ENCODE measurements at places on chromosomes 7 and 10.
A peak's percentile ranks its signal among the peaks of the same experiment; 100 is the strongest.

DNA sequence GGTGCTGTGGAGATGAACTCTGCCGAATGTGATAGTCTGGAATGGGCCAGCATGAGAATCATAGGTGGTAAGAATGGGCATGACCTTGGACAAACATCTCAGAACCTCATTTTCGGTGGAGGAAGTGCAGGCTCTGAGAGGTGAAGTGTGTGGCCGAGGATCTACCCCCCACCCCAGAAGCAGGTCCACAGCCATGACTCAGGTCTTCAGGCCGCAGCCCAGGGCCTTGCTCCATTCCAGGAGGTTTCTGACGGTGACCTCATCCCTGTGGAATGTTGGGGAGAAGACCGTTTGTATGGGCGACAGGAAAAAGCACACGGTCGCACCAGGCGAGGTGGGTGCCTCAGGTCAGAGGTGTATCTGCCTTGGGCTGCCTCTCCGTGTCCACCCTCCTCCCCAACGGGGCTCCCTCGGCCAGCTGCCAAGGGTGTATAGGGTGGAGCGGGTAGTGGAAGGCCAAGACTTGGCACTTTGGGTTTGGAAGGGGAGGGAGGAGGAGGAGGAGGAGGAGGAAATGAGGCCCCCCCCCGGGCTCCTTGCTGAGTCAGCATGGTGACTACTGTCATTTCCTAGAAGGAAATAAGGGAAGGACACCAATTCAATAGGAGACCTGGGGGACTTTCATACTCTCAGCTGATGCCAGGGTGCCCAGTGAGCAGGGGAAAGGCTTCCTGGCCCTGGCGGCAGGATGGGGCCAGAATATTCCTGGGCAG, 168.0 kb upstream of the RHEB start:
- no peaks in the 10 kb centered on the region for H3K36me3 ChIP-seq
- H3K4me3 ChIP-seq = no peak overlapping the region
- peaks cover 33% of the 10 kb centered on the region for H3K4me1 ChIP-seq
- H3K27ac ChIP-seq = peak overlapping the region; percentile 59
- peak; percentile 50 for DNase-seq

GRCh38 chr7:46424934-46425333, 503.9 kb upstream of the IGFBP3 start:
- H3K4me3 ChIP-seq = no peak overlapping the region
- H3K27me3 ChIP-seq = no peaks in the 10 kb centered on the region
- H3K36me3 ChIP-seq = no peaks in the 10 kb centered on the region

GRCh38 chr7:98899816-98900215, 21.5 kb downstream of the TRRAP start:
- no peak overlapping the region for H3K27ac ChIP-seq
- H3K4me3 ChIP-seq = no peak overlapping the region
- no peaks in the 10 kb centered on the region for H3K4me1 ChIP-seq
- no peaks in the 10 kb centered on the region for H3K27me3 ChIP-seq

DNA sequence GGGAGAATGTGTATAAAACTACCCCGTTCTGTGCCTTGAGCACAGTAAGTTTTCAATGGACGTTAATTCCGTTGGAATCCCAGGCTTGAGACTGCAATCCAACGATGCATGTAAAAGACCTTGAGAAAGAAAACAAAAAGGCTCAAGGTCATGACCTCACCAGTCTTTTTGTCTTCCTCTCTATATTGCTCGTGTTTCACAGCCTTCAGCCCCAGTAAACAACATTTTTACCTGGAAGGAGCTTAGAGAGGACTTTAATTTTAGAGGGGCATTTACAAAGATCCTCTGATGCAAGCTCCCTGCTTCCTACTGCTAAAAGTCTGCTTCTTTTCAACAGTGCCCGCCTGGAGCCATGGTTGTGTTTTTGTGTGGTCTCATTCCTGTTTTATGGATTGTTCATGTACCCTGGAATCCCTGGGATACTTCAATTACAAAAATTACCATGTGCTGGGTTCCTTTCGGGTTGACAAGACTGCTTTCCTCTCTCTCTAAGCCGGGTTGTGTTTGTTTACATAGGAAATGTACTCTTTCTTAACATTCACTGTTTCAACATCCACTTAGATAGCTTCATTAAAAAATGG, 320.1 kb upstream of the NFE2L3 start:
- no peak for DNase-seq
- no peaks in the 10 kb centered on the region for H3K36me3 ChIP-seq
- H3K4me1 ChIP-seq = no peaks in the 10 kb centered on the region
- H3K4me3 ChIP-seq = no peak overlapping the region

- H3K4me3 ChIP-seq = no peak overlapping the region
- H3K4me1 ChIP-seq = no peaks in the 10 kb centered on the region
- H3K27me3 ChIP-seq = peaks cover 9% of the 10 kb centered on the region
- no peak for DNase-seq
- no peaks in the 10 kb centered on the region for H3K36me3 ChIP-seq
Measured at GRCh38 chr10:98457721-98458120, 11.0 kb upstream of the HPS1 start.

- H3K4me3 ChIP-seq = no peak overlapping the region
- no peak overlapping the region for H3K27ac ChIP-seq
- no peaks in the 10 kb centered on the region for H3K36me3 ChIP-seq
- no peak for DNase-seq
- H3K4me1 ChIP-seq = peaks cover 9% of the 10 kb centered on the region
- H3K27me3 ChIP-seq = peaks cover 14% of the 10 kb centered on the region
Measured at GRCh38 chr10:78919181-78919966, 149.4 kb upstream of the ZMIZ1 start.

- peaks cover 25% of the 10 kb centered on the region for H3K36me3 ChIP-seq
- peaks cover 9% of the 10 kb centered on the region for H3K4me1 ChIP-seq
- H3K27me3 ChIP-seq = no peaks in the 10 kb centered on the region
- no peak overlapping the region for H3K27ac ChIP-seq
Measured at GRCh38 chr10:60910543-60910942, 33.4 kb downstream of the RHOBTB1 start.

DNA sequence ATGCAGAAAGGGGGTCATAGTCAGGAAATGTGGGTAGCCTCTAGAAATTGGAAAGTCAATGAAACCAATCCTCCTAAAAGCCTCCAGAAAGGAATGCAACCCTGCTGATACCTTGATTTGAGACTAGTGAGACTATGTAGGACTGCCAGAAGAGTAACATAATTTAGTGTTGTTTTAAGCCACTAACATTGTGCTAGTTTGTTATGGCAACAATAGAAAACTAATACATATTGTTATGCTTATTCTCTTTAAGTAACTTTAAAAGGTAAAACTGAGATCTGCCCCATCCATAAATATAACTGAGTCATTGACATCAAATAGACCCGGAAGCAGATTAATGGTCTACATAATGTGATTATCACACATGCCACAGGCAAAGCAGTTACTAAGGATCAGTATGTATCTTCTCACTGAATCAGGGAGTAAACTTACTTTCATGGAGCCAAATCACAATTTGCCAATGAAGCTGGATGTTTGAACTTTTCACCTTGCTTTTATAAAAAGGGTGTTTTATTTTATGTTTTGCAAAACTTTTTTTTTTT, 146.4 kb upstream of the TMEM106B start:
- no peaks in the 10 kb centered on the region for H3K27me3 ChIP-seq
- no peak overlapping the region for H3K27ac ChIP-seq
- no peak for DNase-seq
- H3K36me3 ChIP-seq = no peaks in the 10 kb centered on the region
- H3K4me1 ChIP-seq = no peaks in the 10 kb centered on the region

- DNase-seq = peak; percentile 80
- no peaks in the 10 kb centered on the region for H3K27me3 ChIP-seq
- no peak overlapping the region for H3K4me3 ChIP-seq
- H3K4me1 ChIP-seq = peaks cover 26% of the 10 kb centered on the region
Measured at GRCh38 chr10:24463611-24464426, 254.9 kb downstream of the KIAA1217 start.

GRCh38 chr7:80302078-80302477, 167.4 kb downstream of the GNAI1 start:
- no peaks in the 10 kb centered on the region for H3K4me1 ChIP-seq
- H3K27me3 ChIP-seq = no peaks in the 10 kb centered on the region
- no peak for DNase-seq
- no peaks in the 10 kb centered on the region for H3K36me3 ChIP-seq

DNA sequence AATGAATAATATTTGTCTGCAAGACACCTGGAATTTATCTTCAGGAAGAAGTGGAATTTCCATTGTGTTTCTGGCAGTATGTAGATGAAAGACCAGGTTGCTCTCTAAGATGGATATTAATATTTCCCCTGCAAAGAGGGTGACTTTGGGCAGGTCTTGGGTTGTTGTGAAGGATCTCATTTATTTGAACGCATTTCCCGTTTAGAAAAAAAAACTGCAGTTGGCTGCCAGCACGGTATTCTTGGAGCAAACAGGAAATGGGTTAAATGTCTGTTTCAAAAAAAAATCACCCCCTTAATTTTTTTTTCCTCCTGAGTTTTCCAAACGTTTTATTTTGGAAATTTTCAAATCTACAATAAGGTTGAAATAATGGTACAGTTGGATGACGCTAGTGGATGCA, 11.5 kb downstream of the EIF4H start:
- H3K36me3 ChIP-seq = peaks cover 42% of the 10 kb centered on the region
- H3K27me3 ChIP-seq = no peaks in the 10 kb centered on the region
- peak overlapping the region; percentile 17 for H3K27ac ChIP-seq
- no peak for DNase-seq
- no peak overlapping the region for H3K4me3 ChIP-seq

DNA sequence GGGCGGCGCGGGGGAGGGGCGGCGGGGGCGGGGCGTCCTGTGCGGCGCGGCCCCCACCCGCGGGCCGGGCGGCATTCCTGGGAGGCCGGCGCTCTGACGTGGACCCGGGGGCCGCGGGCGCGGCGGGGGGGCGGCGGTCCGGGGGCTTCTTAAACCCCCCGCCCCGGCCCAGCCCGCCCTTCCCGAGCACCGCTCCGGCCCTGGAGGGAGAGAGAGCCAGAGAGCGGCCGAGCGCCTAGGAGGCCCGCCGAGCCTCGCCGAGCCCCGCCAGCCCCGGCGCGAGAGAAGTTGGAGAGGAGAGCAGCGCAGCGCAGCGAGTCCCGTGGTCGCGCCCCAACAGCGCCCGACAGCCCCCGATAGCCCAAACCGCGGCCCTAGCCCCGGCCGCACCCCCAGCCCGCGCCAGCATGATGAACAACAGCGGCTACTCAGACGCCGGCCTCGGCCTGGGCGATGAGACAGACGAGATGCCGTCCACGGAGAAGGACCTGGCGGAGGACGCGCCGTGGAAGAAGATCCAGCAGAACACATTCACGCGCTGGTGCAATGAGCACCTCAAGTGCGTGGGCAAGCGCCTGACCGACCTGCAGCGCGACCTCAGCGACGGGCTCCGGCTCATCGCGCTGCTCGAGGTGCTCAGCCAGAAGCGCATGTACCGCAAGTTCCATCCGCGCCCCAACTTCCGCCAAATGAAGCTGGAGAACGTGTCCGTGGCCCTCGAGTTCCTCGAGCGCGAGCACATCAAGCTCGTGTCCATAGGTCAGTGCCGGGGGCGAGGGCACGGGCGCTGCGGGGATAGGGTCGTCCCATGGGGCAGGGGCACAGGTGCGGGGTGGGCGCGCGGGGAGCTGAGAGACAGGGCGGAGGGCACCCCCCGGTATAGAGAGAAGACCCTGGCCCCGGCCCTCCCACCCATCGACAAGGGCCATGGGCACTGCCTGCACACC, at the start of gene FLNC:
Gene FLNC, plus strand, starts transcription at position 176 of the 947 bp plus-strand sequence. Its CDS starts 232 bp downstream, at position 408.
- peaks cover 15% of the 10 kb centered on the region for H3K36me3 ChIP-seq
- peaks cover 72% of the 10 kb centered on the region for H3K4me1 ChIP-seq
- H3K4me3 ChIP-seq = peak within 1 kb of the TSS; percentile 97
- H3K27ac ChIP-seq = peak within 1 kb of the TSS; percentile 98
